ENCODE measurements at places on chromosomes 12 and 14. TPM values are rescaled to one million over a fixed set of nuclear protein-coding genes. Genes with fewer than 3 reads are reported as not detected.

GRCh38 chr12:133023566-133023965 is 13.7 kb upstream of the ZNF84 start:
- no peaks in the 10 kb centered on the region for H3K27me3 ChIP-seq

GRCh38 chr14:52551696-52552062 is 626 bp downstream of the TXNDC16 start:
- no peak for DNase-seq
- H3K27ac ChIP-seq = peak overlapping the region; percentile 99
- peak overlapping the region; percentile 87 for H3K4me3 ChIP-seq
- H3K4me1 ChIP-seq = peaks cover 17% of the 10 kb centered on the region

- H3K4me3 ChIP-seq = no peak overlapping the region
- H3K4me1 ChIP-seq = no peaks in the 10 kb centered on the region
- no peak overlapping the region for H3K27ac ChIP-seq
Observed at GRCh38 chr12:116661341-116661740, 76.5 kb downstream of the SPRING1 start.

DNA sequence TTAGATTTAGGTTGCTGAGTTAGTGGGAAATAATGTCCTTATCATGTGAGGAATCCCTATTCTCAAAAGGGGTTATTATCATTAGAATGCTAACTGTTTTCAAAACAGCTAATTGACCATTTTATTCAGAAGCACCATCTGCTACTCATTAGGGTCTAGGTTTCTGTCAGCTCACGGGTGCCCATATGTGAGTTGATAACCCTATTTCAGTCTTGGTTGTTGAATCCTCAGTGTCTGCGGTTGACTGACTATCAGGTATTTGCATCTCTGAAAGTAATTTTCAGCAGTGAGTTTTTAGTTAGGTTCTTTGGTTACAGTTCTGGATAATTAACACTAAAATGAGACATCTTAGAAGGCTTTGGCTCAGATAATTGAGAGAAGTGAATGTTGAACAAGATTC is 1404.0 kb downstream of the AACS start:
- no peaks in the 10 kb centered on the region for H3K4me1 ChIP-seq
- no peak for DNase-seq
- no peak overlapping the region for H3K4me3 ChIP-seq

DNA sequence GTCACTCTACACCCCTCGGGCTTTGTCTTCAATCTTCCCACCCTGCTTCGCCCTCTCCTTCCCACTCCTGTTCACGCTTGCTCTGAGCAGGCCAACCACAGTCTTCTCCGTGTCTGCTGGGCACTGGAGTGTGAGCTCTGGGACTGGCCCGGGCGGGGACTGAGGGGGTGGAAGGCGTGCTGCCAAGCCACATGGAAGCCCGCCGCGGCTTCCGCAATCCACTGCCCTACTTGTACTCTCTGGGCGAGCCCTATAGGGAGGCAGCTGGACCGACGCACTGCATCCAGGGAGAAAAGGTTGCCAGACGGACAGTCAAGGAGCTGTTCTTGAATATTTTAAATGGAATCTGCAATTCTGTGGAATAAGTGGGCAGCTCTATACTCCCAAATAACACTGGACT is 24.8 kb downstream of the GOLGA3 start:
- no peak overlapping the region for H3K4me3 ChIP-seq
- H3K36me3 ChIP-seq = peaks cover 82% of the 10 kb centered on the region
- no peaks in the 10 kb centered on the region for H3K4me1 ChIP-seq

- peaks cover 3% of the 10 kb centered on the region for H3K4me1 ChIP-seq
- H3K27ac ChIP-seq = no peak overlapping the region
- no peak overlapping the region for H3K4me3 ChIP-seq
- DNase-seq = no peak
- no peaks in the 10 kb centered on the region for H3K27me3 ChIP-seq
Observed at GRCh38 chr14:93128725-93129459, 13.2 kb upstream of the ITPK1 start.

- no peak overlapping the region for H3K4me3 ChIP-seq
- H3K27me3 ChIP-seq = no peaks in the 10 kb centered on the region
- H3K36me3 ChIP-seq = no peaks in the 10 kb centered on the region
- no peak for DNase-seq
Observed at GRCh38 chr14:102218688-102219087, 79.0 kb downstream of the WDR20 start.

GRCh38 chr14:75084513-75084912 is 15.1 kb downstream of the ZC2HC1C start:
- H3K27me3 ChIP-seq = no peaks in the 10 kb centered on the region
- H3K27ac ChIP-seq = no peak overlapping the region
- DNase-seq = peak; percentile 24
- H3K4me1 ChIP-seq = no peaks in the 10 kb centered on the region

DNA sequence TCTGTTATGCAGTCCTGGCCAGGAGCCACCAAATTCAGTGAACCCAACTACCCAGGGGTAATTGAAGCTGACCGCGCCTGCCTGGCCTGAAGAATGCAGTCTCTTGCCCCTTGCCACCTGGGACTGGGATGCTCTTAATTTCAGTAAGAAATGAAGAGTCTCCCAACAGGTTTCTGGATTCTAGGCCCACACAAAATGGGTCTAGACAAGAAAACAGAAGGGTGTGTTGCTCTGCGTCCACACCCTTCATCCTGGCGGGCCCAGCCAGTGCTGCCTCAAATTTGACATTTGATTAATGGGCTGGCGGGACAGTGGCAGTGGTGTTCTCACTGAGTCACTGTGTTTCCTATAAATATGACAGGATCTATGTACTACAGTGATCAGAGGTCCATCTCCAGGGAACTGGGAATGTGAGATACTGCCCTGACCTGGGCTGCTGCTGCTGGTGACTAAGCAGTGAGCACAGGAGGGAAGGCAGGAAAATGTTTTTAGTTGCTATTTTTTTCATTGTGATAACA is 6.5 kb downstream of the TMEM253 start:
- H3K36me3 ChIP-seq = no peaks in the 10 kb centered on the region
- DNase-seq = no peak
- no peak overlapping the region for H3K4me3 ChIP-seq
- no peaks in the 10 kb centered on the region for H3K27me3 ChIP-seq
- H3K27ac ChIP-seq = peak overlapping the region; percentile 95

DNA sequence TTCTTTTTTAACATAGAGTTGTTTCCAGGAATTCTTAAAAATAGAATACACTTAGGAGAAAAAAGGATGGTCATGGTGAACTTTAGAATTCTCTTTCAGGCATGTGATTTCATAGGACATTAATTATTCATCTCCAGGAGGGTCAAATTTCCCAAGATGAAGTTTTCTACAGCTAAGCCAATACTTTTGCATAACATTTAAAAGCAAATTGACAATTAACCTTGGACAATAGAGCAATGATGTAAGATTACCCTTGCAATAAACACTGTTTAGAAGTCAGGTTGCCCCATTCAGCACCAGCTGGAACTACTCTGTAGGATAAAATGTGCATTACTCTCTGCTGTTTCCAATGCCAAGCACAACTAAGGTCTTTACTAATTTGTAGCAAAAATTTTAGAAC is 49.5 kb downstream of the SIX1 start:
- H3K27me3 ChIP-seq = peaks cover 8% of the 10 kb centered on the region
- H3K4me3 ChIP-seq = no peak overlapping the region
- no peaks in the 10 kb centered on the region for H3K36me3 ChIP-seq
- DNase-seq = no peak

DNA sequence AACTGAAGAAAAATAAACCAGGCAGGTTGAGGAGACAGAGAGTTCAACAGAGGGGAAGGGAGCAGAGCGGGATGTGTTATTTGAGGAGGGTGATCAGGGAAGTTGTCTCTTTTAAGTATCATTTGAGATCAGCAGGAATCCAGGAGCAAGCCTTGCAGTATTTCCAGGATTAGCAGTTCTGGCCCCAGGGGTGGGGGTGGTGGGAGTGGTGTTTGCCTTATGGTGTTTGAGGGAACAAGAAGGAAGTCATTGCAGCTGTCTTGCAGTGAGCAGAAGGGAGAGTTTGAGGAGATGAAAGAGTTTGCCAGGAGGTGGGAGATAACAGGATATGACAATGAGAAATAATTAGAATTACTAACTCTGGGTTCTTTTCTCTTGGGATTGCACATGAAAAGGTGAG is 418.6 kb downstream of the NELL2 start:
- no peaks in the 10 kb centered on the region for H3K27me3 ChIP-seq
- no peaks in the 10 kb centered on the region for H3K36me3 ChIP-seq
- no peaks in the 10 kb centered on the region for H3K4me1 ChIP-seq
- no peak overlapping the region for H3K27ac ChIP-seq
- H3K4me3 ChIP-seq = no peak overlapping the region

DNA sequence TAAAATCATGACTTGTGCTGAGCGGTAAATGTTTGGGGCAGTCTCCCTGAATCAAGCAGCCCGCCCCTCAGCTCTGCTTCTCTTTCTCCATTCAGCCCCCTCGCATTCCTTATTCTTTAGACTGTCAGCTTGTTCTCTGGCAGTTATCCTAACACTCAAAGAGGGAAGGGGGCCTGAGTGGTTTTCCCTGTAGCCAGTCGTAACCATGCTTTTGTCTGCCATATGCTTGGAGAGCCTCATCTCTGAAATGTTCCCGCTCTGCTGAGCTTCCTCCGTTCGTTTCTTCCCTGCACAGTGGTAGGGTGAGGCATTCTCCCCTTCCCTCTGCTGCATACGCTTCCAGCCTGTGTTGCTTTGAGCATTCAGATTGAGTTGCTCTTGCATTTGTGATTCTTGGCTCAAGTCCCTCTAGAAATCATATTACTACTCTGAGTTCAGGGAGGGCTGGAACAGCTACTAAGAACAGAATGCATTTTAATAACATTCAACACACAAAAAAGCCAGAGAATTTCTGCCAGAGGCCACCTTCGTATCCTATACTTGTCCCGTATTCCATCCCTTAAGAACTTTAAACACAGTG is 119.7 kb downstream of the FBXL14 start:
- no peaks in the 10 kb centered on the region for H3K36me3 ChIP-seq
- no peak for DNase-seq
- H3K27ac ChIP-seq = peak overlapping the region; percentile 13

- no peaks in the 10 kb centered on the region for H3K4me1 ChIP-seq
- no peak overlapping the region for H3K27ac ChIP-seq
- H3K27me3 ChIP-seq = no peaks in the 10 kb centered on the region
- peaks cover 40% of the 10 kb centered on the region for H3K36me3 ChIP-seq
- no peak for DNase-seq
Observed at GRCh38 chr12:62400135-62400534, 66.5 kb upstream of the MON2 start.

SERPINA9 gene
- not detected for total RNA-seq

KRT2 gene
- not detected for total RNA-seq

ITGB7 gene
- total RNA-seq = 4.0 TPM

GXYLT1 gene
- total RNA-seq = 3.6 TPM

MUCL1 gene
- total RNA-seq = not detected

ANG gene
- total RNA-seq = 34.6 TPM

GLIPR1L2 gene
- not detected for total RNA-seq

CCDC175 gene
- total RNA-seq = 0.95 TPM
